ENCODE measurements at places on chromosomes 3 and 15. TPM values are rescaled to one million over a fixed set of nuclear protein-coding genes. Genes with fewer than 3 reads are reported as not detected.

Gene CFAP91
- total RNA-seq: 2.6 TPM

Gene SLC22A13
- 0.58 TPM for total RNA-seq

Gene DNAH12
- total RNA-seq: 0.37 TPM

Gene MAP1A
- 14.3 TPM for total RNA-seq

Gene CHRNB4
- total RNA-seq: 0.53 TPM

GRCh38 chr3:132448216-132448961 lies 31.1 kb downstream of the DNAJC13 start:
- DNase-seq: no peak

- DNase-seq: no peak
Measured at GRCh38 chr3:59426821-59427565, 377.2 kb upstream of the CFAP20DC start.

- DNase-seq: no peak
Measured at GRCh38 chr3:134663721-134664456, 13.1 kb upstream of the KY start.

- no peak for DNase-seq
Measured at GRCh38 chr3:62164196-62164595, 209.2 kb downstream of the FEZF2 start.

DNA sequence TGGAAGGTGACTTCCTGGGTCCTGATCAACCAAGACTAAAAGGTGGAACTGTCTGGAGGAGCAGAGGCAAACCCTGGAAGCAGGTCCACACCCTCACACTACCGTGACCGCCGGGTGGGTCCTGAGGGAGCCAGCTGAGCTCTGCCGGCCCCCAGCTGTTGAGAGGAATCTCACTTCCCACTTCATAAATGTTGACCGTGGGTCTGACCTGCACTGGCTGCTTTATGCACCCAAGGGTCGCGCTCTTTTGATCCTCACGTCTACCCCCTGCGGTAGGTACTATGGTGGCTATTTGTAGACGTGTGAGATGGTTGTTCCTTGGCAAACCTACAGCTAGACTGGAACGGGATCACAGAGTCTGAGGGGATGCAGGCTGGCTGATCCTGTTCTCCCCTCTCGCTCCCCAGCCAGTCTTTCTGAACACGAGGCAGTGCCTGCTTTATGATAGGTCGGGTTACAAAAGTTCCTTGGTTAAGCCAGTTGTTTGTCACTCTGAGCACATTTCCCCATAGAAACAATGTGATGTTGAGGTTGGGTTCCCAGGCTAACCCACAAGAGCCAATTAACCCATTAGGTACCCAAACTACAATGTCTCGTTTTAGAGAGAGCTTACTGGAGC lies 113.0 kb upstream of the ETV5 start:
- no peak for DNase-seq

DNA sequence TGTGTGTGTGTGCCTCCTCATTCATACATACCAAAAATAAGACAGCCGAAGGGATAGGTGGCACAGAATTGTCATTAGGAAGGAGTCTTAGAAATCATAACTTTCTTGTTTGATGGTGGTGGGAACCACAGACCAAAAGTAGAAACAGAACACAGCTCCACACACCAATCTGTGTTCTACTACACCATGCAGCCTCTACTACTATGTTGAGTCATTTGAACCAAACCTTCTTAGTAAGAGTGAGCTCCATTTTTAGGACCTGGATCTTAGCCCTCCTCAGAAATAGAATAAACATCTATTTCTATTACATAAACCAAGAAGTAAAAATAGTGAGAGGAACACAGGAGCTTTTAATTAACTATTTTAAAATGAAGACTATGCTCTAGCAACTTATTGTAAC lies 27.9 kb upstream of the PLCH1 start:
- no peak for DNase-seq

DNA sequence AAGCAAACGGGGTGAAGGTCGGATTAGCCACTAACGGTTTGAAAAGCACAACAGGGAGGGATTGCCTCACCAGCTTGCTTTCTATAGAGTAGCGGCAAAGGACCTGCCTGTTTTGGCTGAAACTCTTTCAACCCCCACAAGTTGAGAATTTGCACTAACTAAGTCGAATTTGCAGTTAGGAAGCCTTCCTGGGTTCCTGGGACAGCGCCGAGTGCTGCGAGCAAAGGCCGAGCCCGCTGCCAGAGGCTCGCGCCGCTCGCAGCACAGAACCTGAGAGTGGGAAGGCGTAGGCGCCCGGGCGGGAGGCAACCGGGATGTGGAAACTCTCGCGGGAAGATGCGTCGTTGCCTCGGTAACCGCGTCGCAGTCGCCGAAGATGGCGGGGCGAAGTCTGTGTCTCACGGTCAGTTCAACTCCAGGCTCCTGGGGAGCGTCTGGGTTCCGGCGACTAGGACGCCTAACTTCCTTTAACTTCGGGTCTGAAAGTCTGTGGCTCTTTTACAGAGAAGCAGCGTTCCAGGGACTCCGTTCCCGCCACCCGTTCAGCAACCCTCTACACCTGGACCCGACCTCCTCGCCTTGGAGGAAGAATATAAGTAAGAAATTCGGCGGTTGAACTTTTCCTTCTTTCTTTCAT lies at the start of gene TEX9:
TSS of gene TEX9 (plus strand) at position 352 of the 637 bp plus-strand sequence. CDS start at position 377, 25 bp downstream.
- DNase-seq: peak; percentile 66

- no peak for DNase-seq
Measured at GRCh38 chr3:1506090-1506489, 413.3 kb downstream of the CNTN6 start.

GRCh38 chr3:152260026-152260425 lies 8.7 kb upstream of the MBNL1 start:
- no peak for DNase-seq
